ENCODE measurements at places on chromosomes 5 and 9. TPM values are rescaled to one million over a fixed set of nuclear protein-coding genes. Genes with fewer than 3 reads are reported as not detected.

GRCh38 chr5:139061274-139061673, 136.9 kb downstream of the SIL1 start:
- peak; percentile 38 for DNase-seq

DNA sequence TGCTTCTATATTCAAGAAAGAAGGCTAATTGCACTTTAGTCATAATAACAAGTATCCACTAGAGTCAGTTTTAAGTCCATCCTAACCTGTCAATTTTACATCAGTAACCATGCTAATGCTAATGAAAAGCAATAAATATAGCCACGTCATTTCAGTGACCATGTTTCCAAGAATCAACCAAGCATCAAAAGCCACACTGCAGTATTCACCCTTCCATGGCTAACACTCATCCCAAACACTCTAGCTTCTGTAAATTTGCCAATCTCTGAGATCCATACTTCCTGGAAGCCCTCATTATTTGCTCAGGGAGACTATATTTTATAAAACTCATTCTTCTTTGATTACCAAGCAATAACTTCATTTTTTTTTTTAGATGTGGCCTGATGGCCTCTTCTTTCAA, 712.0 kb downstream of the CETN3 start:
- DNase-seq = no peak

GAPT gene
- not detected for total RNA-seq

DNA sequence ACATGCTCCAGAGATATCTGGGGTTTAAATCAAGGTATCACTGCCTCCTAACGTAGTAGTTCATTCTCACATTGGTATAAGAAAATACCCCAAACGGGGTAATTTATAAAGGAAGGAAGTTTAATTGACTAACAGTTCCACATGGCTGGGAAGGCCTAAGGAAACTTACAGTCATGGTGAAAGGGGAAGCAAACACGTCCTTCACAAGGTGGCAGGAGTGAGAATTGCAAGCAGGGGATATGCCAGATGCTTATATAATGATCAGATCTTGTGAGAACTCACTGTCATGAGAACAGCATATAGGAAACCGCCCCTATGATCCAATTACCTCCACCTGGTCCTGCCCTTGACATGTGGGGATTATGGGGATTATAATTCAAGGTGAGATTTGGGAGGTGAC, 1280.2 kb upstream of the C9orf72 start:
- DNase-seq = no peak

DNA sequence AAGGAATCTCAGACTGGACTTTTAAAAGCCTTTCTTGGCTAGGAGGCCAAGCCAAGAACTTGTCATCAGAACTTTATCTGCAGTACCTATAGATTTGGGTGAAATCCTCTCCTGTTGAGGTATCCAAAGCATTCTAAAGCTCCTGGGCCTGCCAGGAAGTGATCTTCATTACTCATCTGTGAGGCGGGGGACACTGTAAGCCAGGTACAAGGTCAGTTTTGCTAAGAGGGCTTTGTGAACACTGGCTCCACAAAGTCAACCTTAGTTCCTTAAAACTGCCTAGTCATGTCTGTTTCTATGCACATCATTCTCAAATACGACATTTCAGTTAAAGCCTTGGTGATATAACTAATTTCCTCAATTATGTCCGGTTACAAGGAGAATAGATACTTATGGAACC, 236.7 kb downstream of the PIK3R1 start:
- no peak for DNase-seq

LMNB1 gene
- 2.6 TPM for total RNA-seq

MEIKIN gene
- total RNA-seq = not detected

GRCh38 chr9:117860849-117861248, 156.6 kb downstream of the TLR4 start:
- no peak for DNase-seq

DNA sequence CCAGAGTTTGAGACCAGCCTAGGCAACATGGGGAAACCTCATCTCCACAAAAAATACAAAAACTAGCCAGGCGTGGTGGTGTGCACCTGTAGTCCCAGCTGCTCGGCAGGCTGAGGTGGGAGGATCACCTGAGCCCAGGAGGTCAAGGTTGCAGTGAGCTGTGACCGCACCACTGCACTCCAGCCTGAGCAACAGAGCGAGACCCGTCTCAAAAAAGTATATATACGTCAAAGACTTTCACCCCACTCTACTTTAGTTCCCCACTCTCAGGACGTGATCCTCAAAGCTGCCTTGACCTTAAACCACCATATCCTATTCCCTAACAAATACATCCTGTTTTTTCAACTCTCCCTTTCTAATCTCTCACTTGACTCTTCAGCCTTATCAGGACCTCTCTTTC, 41.0 kb downstream of the PCDHGC5 start:
- no peak for DNase-seq

GARNL3 gene
- total RNA-seq = 5.4 TPM

GRCh38 chr9:111696796-111697195, 35.4 kb downstream of the GNG10 start:
- no peak for DNase-seq

GRCh38 chr5:13498279-13498678, 446.2 kb downstream of the DNAH5 start:
- DNase-seq = no peak

RGMB gene
- 6.8 TPM for total RNA-seq

IFNA13 gene
- total RNA-seq = not detected

GRCh38 chr5:140324617-140325241, 21.7 kb downstream of the HBEGF start:
- DNase-seq = peak; percentile 68

DNA sequence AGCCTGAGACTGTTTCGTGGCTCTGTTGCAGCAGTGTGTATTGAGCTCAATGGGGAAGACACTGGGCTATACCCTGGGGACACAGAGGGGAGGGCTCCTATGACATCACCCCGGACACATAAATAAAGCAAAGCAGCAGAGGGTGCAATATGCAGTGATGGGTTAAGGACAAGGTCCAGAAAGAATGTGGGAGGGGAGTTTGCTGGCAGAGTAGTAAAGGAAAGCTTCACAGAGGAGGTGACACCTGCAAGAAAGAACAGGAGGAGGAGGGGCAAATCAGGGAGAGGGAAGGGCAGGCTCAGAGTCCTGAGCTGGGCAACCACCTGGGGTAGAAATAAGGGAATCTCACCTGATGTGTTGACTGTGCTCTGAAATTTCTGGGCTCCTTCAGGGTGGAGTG, 35.3 kb upstream of the CDKN2AIPNL start:
- DNase-seq = no peak

MBLAC2 gene
- total RNA-seq = 3.2 TPM

GRCh38 chr9:134476272-134476941, 150.2 kb downstream of the RXRA start:
- no peak for DNase-seq

DNA sequence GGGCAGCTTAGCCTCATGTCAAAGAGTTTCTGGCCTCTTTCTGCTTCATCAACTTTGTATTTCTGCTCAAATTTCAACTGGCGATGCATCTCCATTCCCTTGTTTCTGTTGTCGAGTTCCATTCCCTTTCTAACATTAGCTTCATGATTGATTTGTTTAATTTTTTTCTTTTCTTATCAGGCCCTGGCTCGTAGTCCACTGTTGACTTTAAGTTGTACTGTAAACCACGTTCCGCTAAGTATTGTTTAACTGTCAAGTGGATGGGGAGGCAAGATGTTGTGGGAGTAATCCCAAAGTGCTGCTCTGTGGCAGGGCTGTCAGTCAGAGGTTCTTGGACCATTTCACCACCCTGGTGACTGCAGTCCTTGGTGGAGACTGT, 309.1 kb downstream of the PSAT1 start:
- no peak for DNase-seq

Data from bronchial epithelial cell (primary cell).